Activated CD4-positive, alpha-beta T cell treated with anti-CD3 and anti-CD28 coated beads for 36 hours (primary cell): ENCODE measurements at places on chromosomes 16 and 17. TPM values are rescaled to one million over a fixed set of nuclear protein-coding genes. Genes with fewer than 3 reads are reported as not detected.

GRCh38 chr16:27961296-27961620 is 102.3 kb downstream of the GSG1L start:
- DNase-seq = no peak
- H3K27ac ChIP-seq = no peak overlapping the region
- H3K36me3 ChIP-seq = no peaks in the 10 kb centered on the region
- no peaks in the 10 kb centered on the region for H3K4me1 ChIP-seq
- peaks cover 15% of the 10 kb centered on the region for H3K27me3 ChIP-seq

DNA sequence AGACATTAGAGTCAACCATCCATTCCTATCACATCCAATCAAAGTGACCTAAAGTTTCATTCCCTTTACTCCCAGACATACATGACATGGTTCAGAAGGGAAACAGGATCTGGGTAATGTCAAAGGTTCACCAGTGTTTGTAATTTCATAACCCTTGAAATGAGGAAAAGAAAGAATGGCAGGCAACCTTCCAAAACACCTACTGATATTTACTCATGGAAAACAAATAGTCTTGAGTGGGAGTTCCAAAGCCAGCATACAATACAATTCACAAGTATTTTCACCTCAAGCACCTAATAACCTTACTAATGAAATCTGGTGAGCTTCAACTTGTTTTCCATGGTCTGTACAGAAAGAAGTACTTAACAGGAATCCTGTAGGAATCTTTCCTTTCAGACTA is 72.5 kb upstream of the AXIN2 start:
- no peaks in the 10 kb centered on the region for H3K36me3 ChIP-seq
- no peaks in the 10 kb centered on the region for H3K27me3 ChIP-seq
- peaks cover 2% of the 10 kb centered on the region for H3K4me1 ChIP-seq
- H3K4me3 ChIP-seq = no peak overlapping the region
- no peak overlapping the region for H3K27ac ChIP-seq

DNA sequence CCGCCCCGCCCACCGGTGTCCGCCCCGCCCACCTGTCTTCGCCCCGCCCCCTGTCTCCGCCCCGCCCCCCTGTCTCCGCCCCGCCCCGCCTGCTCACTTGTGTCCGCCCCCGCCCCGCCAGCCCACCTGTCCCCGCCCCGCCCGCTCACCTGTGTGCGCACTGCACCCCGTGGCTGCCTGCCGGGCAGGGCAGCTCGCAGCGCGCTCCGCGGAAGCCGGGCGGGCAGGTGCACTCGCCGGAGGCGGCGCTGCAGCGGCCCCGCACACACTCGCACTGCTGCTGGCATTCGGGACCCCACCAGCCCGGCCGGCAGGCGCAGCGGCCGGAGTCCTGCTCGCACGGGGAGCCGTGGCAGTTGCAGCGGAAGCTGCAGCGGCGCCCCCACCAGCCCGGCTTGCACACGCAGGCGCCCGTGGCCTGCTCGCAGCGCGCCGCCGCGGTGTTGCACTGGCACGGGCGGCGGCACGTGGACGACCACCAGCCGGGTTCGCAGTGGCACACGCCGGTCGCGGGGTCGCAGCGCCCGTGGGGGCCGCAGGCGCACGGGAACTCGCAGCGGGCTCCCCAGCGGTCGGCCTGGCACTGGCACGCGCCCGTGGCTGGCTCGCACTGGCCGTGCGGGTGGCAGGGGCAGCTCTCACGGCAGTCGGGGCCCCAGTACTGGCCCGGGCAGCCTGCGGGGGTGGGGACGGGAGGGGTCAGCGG is 2.1 kb downstream of the SCARF1 start:
- H3K4me1 ChIP-seq = peaks cover 19% of the 10 kb centered on the region
- H3K27me3 ChIP-seq = no peaks in the 10 kb centered on the region
- H3K36me3 ChIP-seq = no peaks in the 10 kb centered on the region
- no peak overlapping the region for H3K4me3 ChIP-seq

DNA sequence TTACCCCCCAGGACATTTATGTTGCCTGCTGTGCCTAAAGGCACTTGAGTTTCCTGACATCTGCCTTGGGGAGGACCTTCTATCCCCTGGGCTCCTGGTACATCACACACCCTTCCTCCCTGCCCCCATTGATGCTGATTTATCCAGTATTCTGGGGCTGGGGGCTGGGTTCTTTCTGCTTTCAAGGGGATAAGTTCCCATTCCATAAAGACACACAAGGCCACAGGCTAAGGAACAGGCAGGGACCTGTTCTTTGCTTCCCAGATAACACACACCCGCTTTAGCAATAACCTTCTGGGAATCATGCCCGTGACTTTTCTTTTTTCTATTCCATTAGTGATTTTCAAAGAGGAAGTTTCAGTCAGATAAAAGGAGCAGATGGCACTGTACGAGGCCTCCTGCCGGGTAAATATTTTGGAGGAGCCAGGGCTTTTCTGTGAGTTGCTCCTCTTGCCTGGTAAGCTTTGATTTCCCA is 30.6 kb downstream of the CHD9 start:
- no peak overlapping the region for H3K27ac ChIP-seq
- H3K36me3 ChIP-seq = no peaks in the 10 kb centered on the region
- H3K4me1 ChIP-seq = peaks cover 5% of the 10 kb centered on the region
- DNase-seq = no peak

GRCh38 chr17:55734128-55734781 is 11.6 kb upstream of the TMEM100 start:
- peaks cover 41% of the 10 kb centered on the region for H3K27me3 ChIP-seq
- peak overlapping the region; percentile 25 for H3K4me3 ChIP-seq
- peaks cover 28% of the 10 kb centered on the region for H3K4me1 ChIP-seq
- DNase-seq = peak; percentile 13

DNA sequence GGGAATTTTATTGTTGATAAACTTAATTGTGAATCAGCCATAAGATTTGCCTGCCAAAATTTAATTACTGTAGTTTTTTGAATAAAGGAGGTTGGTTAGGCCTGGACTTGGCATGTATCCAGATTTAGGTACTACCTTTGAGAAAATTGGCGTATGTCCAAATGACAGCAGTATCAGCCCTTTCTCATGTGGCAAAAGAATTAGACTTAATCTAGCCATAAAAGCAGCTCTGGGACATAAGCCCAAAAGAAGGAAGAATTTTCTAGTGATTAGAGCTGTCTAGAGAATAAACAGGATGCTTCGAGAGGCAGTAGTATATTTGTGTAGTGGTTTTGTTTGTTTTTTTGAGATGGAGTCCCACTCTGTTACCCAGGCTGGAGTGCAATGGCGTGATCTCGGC is 27.7 kb downstream of the PPM1E start:
- H3K36me3 ChIP-seq = no peaks in the 10 kb centered on the region
- no peak overlapping the region for H3K4me3 ChIP-seq
- peaks cover 3% of the 10 kb centered on the region for H3K27me3 ChIP-seq
- no peaks in the 10 kb centered on the region for H3K4me1 ChIP-seq

GRCh38 chr16:10987361-10988163 is 43.2 kb downstream of the CLEC16A start:
- H3K36me3 ChIP-seq = peaks cover 42% of the 10 kb centered on the region
- H3K27me3 ChIP-seq = no peaks in the 10 kb centered on the region
- H3K4me3 ChIP-seq = peak overlapping the region; percentile 46
- peak overlapping the region; percentile 92 for H3K27ac ChIP-seq

The HAS3 gene
- total RNA-seq = 0.42 TPM

- no peak overlapping the region for H3K27ac ChIP-seq
- H3K36me3 ChIP-seq = peaks cover 5% of the 10 kb centered on the region
- H3K4me3 ChIP-seq = no peak overlapping the region
- DNase-seq = no peak
These were observed 15.9 kb downstream of the PLD6 start for GRCh38 chr17:17190188-17190587.

DNA sequence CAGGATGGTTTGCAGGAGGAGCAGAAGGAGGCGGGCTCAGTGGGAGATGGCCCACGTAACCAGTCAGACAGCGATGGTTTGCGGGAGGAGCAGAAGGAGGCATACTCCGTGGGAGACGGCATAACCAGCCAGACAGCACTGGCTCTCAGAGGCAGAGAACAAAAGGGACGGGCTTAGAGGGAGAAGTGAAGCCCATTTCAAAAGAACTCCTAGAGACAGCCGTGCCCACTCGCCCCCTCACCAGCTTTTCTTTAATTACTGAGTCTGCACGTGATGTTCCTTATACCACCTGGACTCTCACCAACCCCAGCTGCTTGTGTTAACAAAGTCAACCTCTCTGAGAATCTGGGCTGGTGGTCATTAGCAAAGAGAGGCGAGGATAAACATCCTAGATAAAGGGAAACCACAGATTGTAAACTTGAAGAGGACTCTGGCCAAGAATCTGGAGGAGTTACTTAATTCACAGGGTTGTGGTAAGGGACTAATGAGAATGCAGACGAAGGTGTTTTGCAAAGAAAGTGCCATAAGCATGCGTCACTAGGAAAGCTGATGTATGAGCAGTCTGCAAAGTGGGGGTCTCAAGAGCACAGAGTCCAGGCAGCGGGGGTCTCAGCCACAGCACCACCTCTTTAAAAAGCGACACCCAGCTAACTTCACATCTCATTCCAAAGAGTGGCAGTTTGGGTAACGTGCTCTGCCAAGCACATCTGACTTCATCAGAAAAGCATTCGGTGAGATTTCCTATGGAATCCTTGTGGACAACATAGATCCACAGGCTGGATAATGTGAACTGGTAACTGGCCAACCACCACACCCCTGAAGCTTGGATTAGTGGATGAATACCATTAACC is 51.7 kb downstream of the NXN start:
- no peaks in the 10 kb centered on the region for H3K4me1 ChIP-seq
- H3K27me3 ChIP-seq = peaks cover 9% of the 10 kb centered on the region
- no peak for DNase-seq
- no peak overlapping the region for H3K27ac ChIP-seq
- no peaks in the 10 kb centered on the region for H3K36me3 ChIP-seq

- H3K27me3 ChIP-seq = no peaks in the 10 kb centered on the region
- H3K27ac ChIP-seq = no peak overlapping the region
- peak; percentile 26 for DNase-seq
- peaks cover 33% of the 10 kb centered on the region for H3K4me1 ChIP-seq
These were observed 3.4 kb downstream of the SPNS1 start for GRCh38 chr16:28977703-28978662.

GRCh38 chr16:77548151-77548550 is 113.3 kb upstream of the ADAMTS18 start:
- H3K27me3 ChIP-seq = peaks cover 10% of the 10 kb centered on the region
- H3K27ac ChIP-seq = no peak overlapping the region
- H3K4me3 ChIP-seq = no peak overlapping the region
- no peak for DNase-seq

DNA sequence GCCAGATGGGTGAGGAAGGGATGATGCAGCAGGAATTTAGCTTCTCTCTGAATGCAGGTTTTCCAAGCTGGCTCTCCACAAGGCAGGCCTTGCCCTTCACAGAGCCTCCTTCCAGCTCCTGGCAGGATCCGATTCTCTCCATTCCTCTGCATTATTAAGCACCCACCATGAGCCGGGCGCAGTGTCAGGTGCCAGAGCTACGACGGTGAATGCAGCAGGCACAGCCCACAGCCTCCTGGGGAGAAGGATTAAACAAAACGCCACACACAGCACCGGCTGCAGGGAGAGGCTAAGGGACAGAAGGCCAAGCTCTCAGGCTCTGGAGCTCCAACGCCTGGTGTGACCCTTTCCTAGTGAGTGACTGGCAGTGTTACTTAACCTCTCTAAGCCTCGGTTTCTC is 7.1 kb upstream of the MT2A start:
- H3K4me1 ChIP-seq = peaks cover 12% of the 10 kb centered on the region
- H3K4me3 ChIP-seq = no peak overlapping the region
- no peaks in the 10 kb centered on the region for H3K36me3 ChIP-seq
- H3K27me3 ChIP-seq = peaks cover 6% of the 10 kb centered on the region
- H3K27ac ChIP-seq = no peak overlapping the region

DNA sequence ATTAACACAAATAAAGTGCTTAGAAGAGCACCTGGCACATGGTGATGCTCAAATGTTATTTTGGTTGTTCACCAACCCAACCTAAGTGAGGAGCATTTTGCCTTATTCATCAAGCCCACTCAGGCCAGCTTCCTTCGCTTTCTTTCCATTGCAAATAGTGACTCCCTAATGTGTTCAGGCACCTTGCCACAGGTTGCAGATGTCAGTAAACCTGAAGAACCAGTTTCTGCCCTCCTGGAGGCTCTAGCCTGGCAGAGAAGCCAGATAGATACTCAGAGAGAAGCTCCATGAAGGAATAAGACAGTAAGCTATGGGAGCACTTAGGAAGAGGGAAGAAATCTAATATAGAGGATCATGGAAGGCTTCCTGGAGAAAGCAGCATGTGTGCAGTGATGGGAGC is 23.9 kb downstream of the GPR139 start:
- no peak for DNase-seq
- no peak overlapping the region for H3K4me3 ChIP-seq
- H3K36me3 ChIP-seq = no peaks in the 10 kb centered on the region
- H3K27me3 ChIP-seq = peaks cover 3% of the 10 kb centered on the region

DNA sequence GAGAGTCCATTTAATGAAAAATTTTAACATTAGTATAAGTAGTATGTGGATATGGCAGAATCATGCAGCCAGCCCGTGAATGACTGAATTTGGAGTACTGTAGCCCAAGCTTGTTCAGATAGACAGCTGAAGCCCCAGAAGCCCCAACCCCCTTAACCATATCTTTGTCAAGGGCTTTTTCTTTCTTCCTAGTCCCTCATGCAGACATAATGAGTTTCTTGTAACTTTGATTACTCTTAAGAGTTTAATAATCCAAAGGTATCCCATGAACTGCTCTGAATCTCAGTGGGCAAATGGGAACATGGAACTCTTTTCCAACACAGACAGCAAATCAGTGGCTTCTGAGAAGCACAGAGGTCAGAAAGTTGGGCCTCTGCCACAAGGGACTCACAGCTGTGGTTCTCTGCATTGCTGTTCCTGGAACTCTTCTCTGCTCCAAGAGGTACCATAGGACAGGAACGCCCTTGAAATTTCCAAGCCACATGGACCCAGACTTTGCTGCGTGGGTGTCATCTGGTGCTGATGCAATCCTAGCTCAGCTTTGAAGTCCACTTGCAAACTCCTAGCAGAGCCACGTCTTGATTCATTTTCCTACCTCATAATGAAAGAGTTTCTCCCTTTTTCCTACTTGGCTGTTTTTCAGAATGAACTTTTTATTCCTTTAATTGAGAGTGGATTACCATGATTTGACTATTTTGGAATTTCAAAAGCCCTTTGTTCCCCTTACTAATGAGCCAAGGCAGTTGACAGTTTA is 18.1 kb downstream of the LYRM1 start:
- H3K36me3 ChIP-seq = peaks cover 24% of the 10 kb centered on the region
- peaks cover 11% of the 10 kb centered on the region for H3K4me1 ChIP-seq
- peak; percentile 22 for DNase-seq
- no peaks in the 10 kb centered on the region for H3K27me3 ChIP-seq

- H3K36me3 ChIP-seq = no peaks in the 10 kb centered on the region
- peaks cover 75% of the 10 kb centered on the region for H3K27me3 ChIP-seq
- peak overlapping the region; percentile 57 for H3K27ac ChIP-seq
- H3K4me3 ChIP-seq = peak overlapping the region; percentile 74
These were observed 488 bp downstream of the HOXB9 start for GRCh38 chr17:48625495-48626244.

- no peak overlapping the region for H3K27ac ChIP-seq
- peaks cover 66% of the 10 kb centered on the region for H3K4me1 ChIP-seq
- no peak overlapping the region for H3K4me3 ChIP-seq
- DNase-seq = no peak
These were observed 114.0 kb downstream of the PRKCA start for GRCh38 chr17:66416207-66416940.
